ENCODE measurements at places on chromosomes 3 and 15. TPM values are rescaled to one million over a fixed set of nuclear protein-coding genes. Genes with fewer than 3 reads are reported as not detected.

- no peak overlapping the region for H3K27ac ChIP-seq
- H3K4me3 ChIP-seq = no peak overlapping the region
- H3K36me3 ChIP-seq = no peaks in the 10 kb centered on the region
- no peaks in the 10 kb centered on the region for H3K27me3 ChIP-seq
- H3K4me1 ChIP-seq = peaks cover 2% of the 10 kb centered on the region
- DNase-seq = no peak
These were observed 160.6 kb upstream of the RGMA start for GRCh38 chr15:93249623-93250022.

The MESP1 gene
- 0.74 TPM for polyA plus RNA-seq

DNA sequence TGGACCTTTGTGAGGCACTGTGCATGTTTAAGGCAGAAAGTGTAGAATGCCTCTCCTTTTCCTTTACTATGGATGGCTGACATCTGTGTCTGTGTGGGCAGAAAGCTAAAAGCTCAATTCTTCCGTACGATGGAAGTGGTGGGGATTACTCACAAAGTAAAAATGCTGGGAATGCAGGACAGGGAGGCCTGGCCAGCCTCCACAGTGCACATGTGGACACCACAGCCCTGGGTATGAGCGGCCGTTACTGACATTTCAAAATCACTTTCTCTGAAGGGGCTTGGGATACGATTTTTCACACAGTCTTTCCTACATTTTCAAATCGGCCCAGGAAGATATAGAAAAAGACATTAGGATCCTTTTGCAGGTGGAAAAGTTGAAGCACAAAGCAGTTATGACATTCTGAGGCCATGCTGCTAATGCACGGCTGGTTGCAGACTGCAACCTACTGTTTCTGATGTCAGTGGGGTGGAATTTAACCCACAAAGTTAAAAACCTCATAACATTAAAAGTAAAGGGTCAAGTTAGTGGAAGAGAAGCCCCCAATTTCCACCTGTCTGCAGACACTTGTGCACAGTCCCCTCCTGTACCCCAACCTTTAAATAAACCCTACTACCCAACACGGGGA, 27.9 kb downstream of the EHD4 start:
- H3K4me3 ChIP-seq = no peak overlapping the region
- no peak for DNase-seq
- no peaks in the 10 kb centered on the region for H3K27me3 ChIP-seq
- peaks cover 43% of the 10 kb centered on the region for H3K4me1 ChIP-seq
- peak overlapping the region; percentile 81 for H3K27ac ChIP-seq
- no peaks in the 10 kb centered on the region for H3K36me3 ChIP-seq

The TRH gene
- not detected for polyA plus RNA-seq

The CPA3 gene
- polyA plus RNA-seq = not detected

DNA sequence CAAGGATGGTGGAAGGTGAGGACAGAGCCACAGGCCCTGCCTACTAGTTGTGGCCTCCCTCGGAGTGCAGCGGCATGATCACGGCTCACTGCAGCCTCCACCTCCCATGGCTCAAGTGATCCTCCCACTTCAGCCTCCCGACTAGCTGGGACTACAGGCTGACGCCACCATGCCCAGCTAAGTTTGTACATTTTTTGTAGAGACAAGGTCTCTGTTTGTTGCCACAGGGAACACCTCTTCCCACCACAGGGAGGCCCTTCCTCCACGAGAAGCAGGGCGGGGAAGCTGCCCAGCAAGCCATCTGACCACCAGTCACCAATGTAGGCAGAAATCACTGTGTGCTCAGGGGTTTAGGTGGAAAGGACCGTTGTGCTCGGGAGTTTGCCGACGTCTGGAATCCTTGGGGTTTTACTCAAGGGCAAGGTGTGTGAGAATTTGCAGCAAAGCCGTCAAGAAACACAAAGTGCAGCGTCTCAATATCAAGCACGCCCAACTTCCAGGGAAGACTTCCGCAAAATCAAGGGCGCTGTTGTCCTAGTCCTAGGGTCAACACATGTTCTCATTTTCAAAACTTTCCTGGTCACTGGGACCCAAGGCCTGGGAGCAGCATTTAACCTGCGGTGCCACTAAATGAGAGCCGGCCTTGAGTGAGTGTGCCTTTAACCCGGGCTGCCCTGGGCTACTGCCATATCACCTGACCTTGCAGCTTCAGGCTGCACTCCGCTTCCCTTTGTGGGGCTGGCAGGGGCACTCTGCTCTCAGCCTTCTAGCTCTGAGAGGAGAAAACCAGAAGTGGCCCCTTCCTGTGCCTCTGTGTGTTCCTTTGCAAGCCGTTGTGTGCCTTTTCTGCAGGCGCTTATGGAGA, 65.7 kb downstream of the SLC12A8 start:
- no peaks in the 10 kb centered on the region for H3K27me3 ChIP-seq
- DNase-seq = no peak
- no peak overlapping the region for H3K4me3 ChIP-seq
- H3K27ac ChIP-seq = no peak overlapping the region
- peaks cover 14% of the 10 kb centered on the region for H3K4me1 ChIP-seq
- no peaks in the 10 kb centered on the region for H3K36me3 ChIP-seq

The TBCCD1 gene
- 6.5 TPM for polyA plus RNA-seq

- peaks cover 1% of the 10 kb centered on the region for H3K4me1 ChIP-seq
- no peaks in the 10 kb centered on the region for H3K27me3 ChIP-seq
- H3K4me3 ChIP-seq = no peak overlapping the region
- no peak for DNase-seq
These were observed 405.7 kb downstream of the LSAMP start for GRCh38 chr3:116039651-116039985.

The FGD5 gene
- polyA plus RNA-seq = not detected

The INSYN1 gene
- 3.6 TPM for polyA plus RNA-seq

- no peak overlapping the region for H3K27ac ChIP-seq
- no peaks in the 10 kb centered on the region for H3K27me3 ChIP-seq
- no peaks in the 10 kb centered on the region for H3K36me3 ChIP-seq
- no peak overlapping the region for H3K4me3 ChIP-seq
- no peaks in the 10 kb centered on the region for H3K4me1 ChIP-seq
These were observed 181.7 kb downstream of the BBX start for GRCh38 chr3:107704477-107704876.

The A4GNT gene
- polyA plus RNA-seq = not detected

The RTP3 gene
- not detected for polyA plus RNA-seq

DNA sequence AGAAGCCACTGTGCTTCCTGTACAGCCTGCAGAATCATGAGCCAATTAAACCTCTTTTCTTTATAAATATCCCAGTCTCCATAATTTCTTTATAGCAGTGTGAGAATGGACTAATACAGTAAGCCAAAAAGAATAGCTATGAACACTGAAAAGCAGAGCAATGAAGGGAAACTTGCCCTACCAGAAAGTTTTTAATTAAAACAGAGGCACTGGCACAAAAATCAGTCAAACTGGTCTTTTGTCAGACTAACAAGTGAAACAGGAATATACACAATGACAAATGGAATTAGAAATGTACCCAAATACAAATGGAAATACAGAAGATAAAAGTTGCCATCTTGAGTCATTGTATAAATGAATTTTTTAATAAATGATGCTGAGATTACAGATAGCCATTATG, 40.5 kb downstream of the POLQ start:
- H3K4me3 ChIP-seq = no peak overlapping the region
- no peak for DNase-seq
- peaks cover 31% of the 10 kb centered on the region for H3K36me3 ChIP-seq
- no peaks in the 10 kb centered on the region for H3K27me3 ChIP-seq
- H3K4me1 ChIP-seq = no peaks in the 10 kb centered on the region

The EIF5A2 gene
- polyA plus RNA-seq = 4.0 TPM

DNA sequence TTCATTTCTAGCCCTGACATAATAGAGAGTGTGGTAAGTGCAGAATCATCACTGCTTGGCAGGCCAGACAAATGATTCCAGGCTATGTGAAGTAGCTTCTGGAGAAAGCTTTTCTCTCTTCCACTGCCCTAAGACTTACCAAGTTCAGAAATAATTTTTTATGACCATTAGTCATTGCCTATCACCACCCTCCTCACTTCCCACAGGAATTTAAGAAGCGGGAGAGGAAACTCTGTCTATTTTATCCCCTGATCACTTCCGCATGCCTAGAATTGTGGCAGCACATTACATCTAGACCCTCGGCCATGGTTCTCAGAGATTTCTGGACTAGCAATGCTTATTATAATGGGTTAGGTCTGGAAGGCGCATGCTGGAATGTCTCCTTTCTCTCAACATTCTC, 397.8 kb upstream of the NR2F2 start:
- no peak for DNase-seq
- H3K4me1 ChIP-seq = no peaks in the 10 kb centered on the region
- H3K27me3 ChIP-seq = no peaks in the 10 kb centered on the region

The CRTC3 gene
- 16.7 TPM for polyA plus RNA-seq

DNA sequence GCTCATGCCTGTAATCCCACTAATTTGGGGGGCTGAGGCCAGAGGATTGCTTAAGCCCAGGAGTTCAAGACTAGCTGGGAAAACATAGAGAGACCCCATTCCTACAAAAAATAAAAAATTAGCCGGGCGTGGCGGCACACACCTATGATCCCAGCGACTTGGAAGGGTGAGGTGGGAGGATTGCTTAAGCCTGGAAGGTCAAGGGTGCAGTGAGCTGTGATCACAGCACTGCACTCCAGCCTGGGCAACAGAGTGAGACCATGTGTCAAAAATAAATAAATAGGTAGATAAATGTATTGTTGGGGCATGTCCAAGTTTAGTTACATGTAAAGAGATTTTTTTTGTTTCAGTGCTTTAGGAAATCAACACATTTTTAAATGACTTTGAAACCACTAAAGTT, 36.4 kb downstream of the SLC12A1 start:
- H3K36me3 ChIP-seq = no peaks in the 10 kb centered on the region
- H3K27me3 ChIP-seq = no peaks in the 10 kb centered on the region
- no peak for DNase-seq

GRCh38 chr15:66359740-66360139, 3.3 kb upstream of the TIPIN start:
- H3K4me3 ChIP-seq = no peak overlapping the region
- no peaks in the 10 kb centered on the region for H3K36me3 ChIP-seq
- peaks cover 3% of the 10 kb centered on the region for H3K4me1 ChIP-seq

The MEX3B gene
- polyA plus RNA-seq = 6.2 TPM

GRCh38 chr15:35693886-35694285, 147.9 kb upstream of the DPH6 start:
- no peak overlapping the region for H3K27ac ChIP-seq
- DNase-seq = no peak
- H3K4me3 ChIP-seq = no peak overlapping the region
- peaks cover 5% of the 10 kb centered on the region for H3K4me1 ChIP-seq

The CLDN1 gene
- polyA plus RNA-seq = 1.8 TPM

The GOLGA8J gene
- not detected for polyA plus RNA-seq

All from SK-N-SH (cell line).